ENCODE measurements at places on chromosomes 2 and 18. TPM values are rescaled to one million over a fixed set of nuclear protein-coding genes. Genes with fewer than 3 reads are reported as not detected.

The COLEC12 gene
- total RNA-seq, result under 0.01 TPM

The TPO gene
- not detected for total RNA-seq

The TXNL1 gene
- total RNA-seq, result 24.1 TPM

DNA sequence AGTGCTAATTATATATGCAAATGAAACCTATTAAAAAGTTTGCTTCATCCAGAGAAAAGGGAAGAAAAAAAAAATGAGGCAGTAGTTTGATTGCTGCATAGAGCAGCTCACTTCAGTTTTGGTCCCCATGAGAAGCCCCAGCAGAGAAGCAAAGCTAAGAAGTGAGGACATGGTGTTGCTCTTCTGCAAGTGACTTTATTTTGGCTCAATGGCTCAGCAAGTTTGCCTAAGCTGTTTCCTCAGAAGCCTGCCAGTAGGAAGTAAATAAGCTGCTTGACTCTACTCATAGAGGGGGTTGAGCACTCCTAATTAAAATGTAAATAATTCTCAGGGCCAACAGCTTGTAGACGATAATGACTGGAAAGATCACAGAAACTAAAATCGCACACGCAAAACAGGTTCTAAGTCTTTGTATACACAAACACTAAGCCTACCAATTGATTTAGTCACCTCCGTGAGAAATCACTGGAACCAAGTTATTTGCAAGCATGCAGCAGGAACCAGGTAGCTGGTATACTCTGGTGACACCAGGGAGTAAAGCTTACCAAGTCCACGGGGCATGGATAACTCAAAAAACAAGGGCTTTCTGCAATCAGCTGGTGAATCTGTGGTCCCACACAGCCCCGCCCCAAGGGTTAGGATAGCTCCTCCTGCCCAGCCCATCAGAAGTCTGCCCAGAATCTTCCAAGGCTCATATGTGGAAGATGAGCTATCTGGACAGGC, 39.7 kb upstream of the NABP1 start:
- peak; percentile 89 for DNase-seq

DNA sequence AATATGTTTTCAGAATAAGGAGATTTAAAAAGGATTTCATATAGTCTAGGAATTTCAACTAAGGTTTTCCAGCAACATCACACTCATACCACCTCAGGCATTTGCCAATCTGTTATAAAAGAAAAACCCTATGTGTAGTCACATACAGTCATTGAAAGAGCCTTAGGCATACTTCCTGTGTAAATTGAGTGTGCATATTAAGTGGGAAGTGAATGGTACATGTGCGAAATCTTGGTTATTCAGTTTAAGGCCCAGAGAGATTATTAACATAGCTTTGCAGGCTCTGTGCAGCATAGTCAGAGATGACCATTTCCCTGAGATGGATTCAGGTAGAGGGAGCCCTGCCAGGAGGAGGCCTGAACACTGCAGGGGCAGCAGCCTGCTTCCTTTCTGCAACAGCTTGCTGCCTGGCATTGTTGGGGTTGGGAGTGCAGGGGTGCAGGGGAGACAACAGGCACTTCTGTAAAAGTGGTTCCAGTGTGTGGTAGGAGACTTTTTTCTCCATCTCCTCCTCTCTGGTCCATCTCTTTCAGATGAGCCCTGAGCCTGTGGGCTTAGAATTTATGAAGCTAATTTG, 100.1 kb upstream of the OSR1 start:
- DNase-seq, result peak; percentile 8

DNA sequence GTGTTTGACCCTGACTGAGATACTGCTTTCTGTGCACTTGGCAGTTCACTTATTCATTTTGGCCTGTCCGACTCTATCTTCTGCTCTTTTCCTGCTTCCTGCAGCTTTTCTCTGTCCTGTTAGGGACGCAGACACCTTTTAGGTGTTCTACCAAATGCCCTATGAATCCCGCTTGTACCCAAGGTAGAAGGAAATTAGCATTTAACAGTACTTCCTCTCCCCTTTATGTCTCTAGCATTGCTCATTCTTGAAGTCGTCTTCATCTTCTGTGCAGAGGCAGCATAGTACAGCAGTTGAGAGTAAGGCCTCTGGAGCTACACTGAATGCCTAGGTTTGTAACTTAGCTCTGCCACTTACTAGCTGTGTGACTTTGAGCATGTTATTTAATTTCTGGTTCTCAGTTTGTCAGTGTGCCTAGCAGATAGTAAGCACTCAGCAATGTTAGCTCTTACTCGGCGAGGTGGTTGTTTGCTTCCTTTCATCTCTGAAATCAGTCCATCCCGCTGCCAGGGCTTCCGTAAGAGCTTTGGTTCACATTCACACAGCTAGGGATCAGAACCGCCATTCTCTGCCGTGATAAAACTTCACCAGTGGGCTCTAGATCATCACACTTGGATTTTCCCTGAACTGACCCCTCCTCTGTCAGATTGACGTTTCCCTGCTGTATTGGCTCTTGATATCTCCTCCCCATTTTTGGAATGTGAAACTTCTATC, 1.4 kb downstream of the CCT7 start:
- DNase-seq, result no peak

- DNase-seq, result no peak
Observed at GRCh38 chr2:69837533-69837932, 8.1 kb downstream of the GMCL1 start.

GRCh38 chr2:241248897-241249296, 60.4 kb downstream of the ANO7 start:
- no peak for DNase-seq

The CCDC178 gene
- 0.90 TPM for total RNA-seq

GRCh38 chr18:59696311-59697235, 650 bp downstream of the CCBE1 start:
- peak; percentile 43 for DNase-seq

DNA sequence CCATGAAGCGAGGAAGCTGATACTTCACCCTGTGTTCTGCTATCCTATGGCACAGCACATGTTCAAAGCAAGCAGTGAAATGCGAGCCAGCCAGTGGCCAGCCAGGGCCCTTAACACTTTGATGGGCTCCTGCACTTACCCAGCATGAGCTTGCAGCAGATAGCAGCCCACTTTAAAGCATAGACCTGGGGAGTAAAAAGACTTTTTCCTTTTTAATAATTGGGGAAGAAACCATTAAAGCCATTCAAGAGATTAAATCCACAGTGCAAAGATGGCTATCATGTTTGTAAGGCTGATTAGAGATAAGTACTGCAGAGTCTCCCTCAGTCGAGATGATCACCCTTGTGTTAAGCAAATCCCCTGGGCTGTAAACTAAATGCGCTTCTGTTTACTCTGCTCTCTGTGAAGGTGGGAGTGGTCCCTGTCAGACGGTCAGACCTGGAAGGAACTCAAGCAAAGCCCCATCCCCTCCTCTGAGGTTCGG, 15.7 kb downstream of the CCBE1 start:
- no peak for DNase-seq

DNA sequence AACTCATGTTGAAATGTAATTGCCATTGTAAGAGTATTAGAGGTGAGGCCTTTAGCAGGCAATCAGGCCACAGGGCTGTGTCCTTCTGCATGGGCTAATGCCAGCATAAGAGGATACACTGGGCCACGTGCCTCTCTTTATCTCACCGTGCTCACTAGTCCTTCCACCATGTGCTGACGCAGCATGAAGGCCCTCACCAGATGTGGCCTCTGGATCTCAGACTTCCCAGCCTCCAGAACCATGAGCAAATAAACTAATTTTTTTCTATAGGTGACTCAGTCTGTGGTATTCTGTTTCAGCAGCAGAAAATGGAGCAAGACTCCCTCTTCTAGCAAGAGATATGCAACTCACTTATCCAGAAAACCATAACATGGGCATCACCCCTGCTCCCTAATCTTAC, 149.7 kb upstream of the ZNF236 start:
- peak; percentile 41 for DNase-seq

GRCh38 chr2:149094217-149095015, 55.9 kb downstream of the LYPD6B start:
- no peak for DNase-seq

DNA sequence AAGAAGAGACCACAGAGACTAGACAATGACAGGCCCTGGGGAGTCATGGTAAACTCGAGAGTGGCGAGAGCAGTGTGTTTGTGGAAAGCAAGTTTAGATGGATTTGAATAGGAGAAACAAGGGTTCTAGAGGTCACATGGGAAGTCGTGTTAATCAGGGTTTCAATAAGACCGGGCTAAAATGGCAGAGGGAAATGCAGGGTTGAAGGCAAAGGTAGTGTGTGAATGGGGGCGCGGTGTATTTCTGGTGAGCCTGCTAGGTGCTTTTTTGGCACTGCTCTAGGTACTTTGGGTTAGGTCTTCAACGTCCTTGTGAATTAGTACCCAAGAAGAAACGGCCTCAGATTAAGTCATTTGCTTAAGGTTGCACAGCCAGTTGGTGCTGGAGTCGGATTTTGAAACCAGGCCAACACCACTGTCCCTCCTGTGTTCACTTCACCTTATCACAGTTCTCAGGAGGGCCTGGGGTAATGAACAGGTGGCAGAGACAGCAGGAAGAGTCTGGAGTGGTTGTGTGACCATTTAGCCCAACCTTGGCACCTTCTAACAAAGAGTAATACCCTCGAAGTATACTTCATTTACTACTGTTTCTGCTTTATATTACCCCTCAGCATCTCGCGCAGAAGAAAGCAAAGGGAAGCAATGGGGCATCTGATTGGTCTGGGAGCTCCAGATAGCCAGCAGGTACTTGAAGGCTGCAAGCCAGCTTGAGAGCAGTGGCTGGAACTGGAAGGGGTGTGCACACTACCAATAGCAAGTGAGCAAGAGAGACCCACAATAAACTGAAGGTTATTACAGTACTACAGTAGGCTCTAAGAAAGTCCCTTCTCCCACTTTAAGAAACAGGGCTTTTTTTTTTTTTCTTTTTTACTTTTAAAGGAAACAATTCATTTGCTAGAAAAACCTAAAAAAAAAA, 33.4 kb upstream of the GAREM2 start:
- DNase-seq, result no peak

- no peak for DNase-seq
Observed at GRCh38 chr2:129721846-129722245, 257.6 kb upstream of the RAB6C start.

- peak; percentile 64 for DNase-seq
Observed at GRCh38 chr2:156464106-156464505, 27.9 kb downstream of the GPD2 start.

DNA sequence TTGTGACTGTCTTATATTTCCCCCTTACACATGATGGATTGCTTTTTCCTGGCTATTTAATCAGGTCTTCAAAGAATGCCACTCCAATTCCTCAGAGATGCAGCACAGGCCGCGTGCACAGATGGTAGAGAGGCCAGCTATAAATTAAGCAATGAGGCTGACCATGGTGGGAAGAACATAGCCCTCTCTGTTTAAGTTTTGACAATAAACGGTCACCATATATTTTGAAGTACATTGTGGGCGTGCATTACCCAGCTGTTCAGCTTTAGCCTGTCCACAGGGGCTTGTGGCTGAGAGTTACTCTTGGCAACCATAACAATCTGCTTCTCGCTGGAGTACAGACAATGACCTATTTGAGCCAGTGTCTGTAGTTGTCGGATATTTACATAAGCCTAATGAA, 730.8 kb downstream of the DCC start:
- DNase-seq, result no peak

GRCh38 chr2:239824046-239824694, 201.0 kb downstream of the NDUFA10 start:
- peak; percentile 68 for DNase-seq

GRCh38 chr2:76932550-76932949, 589.6 kb downstream of the LRRTM4 start:
- no peak for DNase-seq

- no peak for DNase-seq
Observed at GRCh38 chr2:187228986-187229385, 219.1 kb downstream of the CALCRL start.

The FMNL2 gene
- 24.7 TPM for total RNA-seq

The RFTN2 gene
- total RNA-seq, result under 0.01 TPM

DNA sequence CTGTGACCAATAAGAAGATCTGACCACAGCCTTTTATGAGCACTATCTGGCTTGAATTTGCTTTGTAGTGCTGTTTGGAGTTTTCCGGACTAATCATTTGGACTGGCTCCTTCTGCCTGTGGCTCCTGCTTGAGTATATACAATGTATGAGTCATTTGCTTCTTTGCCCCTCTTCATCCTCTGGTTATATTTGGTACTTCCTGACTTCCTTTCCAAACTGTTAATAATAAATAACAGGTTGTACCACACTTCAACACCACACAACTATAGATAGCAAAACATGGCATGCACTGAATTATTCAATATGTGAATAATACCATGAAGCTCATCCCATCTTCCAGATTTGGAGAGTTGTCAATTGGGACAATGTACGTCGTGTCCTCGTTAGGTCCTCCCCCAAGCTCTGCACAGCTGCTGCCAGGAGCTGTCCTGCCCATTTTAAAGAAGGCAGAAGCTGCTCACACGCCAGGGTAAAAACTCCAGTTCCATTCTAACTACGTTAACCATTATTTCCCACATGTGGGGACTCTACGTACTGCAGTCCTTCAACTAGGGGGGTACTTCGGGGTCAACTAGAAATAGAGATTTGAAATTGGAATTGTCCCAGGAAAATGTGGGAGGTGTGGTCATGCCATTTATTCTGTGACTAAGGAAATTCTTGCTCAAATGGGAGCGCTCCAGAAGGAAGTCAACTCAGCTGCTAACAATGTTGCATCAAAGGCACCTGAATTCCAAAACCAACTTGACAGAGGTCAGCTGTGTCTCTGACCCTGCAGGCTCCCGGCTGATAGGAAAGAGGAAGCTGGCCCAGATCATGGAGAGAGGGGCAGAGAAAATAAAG, 38.1 kb downstream of the ST8SIA5 start:
- peak; percentile 17 for DNase-seq

The KLHL41 gene
- under 0.01 TPM for total RNA-seq

DNA sequence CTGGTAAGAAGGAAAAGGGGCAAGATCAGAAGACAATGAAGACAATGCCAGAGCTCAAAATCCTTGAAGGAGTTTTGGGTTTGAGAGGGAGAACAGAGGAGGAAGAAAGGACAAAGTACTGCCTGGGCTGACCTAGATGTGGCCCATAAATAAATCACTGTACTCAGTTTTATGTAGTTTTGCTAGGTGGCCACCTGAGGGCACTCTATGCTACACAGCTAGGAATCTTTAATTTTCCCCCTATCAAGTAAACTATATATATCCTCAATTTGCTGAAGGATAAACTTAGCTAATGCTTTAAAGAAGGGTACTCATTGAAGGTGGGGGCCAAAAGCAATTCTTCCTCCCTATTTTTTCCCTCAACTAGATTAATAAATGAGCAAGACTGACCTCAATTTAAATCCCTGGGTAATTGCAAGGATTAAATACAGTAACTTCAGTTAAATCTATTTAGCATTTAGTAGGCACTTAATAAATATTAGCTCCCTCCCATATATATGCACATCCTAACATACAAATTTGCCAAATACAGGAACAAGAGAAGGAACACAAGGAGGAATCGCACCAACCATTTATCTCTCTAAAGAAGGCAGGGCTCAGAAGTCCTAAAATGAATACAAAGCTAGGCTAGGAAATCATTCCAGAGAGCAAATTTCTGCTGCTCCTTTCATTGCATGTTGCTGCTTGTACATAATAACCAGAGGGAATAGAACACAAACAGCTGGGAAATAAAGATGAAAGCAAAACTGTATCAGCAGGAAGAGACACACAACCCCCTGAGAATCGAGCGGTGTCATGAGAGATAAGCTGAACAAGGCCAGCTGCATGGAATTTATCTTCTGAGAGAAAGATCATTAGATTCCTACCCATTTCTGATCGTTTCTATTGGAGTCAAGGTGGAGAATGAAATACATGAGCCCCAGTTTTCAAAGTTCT, 540.1 kb downstream of the NRXN1 start:
- DNase-seq, result peak; percentile 45
